ENCODE measurements at places on chromosomes 13 and 19.

DNA sequence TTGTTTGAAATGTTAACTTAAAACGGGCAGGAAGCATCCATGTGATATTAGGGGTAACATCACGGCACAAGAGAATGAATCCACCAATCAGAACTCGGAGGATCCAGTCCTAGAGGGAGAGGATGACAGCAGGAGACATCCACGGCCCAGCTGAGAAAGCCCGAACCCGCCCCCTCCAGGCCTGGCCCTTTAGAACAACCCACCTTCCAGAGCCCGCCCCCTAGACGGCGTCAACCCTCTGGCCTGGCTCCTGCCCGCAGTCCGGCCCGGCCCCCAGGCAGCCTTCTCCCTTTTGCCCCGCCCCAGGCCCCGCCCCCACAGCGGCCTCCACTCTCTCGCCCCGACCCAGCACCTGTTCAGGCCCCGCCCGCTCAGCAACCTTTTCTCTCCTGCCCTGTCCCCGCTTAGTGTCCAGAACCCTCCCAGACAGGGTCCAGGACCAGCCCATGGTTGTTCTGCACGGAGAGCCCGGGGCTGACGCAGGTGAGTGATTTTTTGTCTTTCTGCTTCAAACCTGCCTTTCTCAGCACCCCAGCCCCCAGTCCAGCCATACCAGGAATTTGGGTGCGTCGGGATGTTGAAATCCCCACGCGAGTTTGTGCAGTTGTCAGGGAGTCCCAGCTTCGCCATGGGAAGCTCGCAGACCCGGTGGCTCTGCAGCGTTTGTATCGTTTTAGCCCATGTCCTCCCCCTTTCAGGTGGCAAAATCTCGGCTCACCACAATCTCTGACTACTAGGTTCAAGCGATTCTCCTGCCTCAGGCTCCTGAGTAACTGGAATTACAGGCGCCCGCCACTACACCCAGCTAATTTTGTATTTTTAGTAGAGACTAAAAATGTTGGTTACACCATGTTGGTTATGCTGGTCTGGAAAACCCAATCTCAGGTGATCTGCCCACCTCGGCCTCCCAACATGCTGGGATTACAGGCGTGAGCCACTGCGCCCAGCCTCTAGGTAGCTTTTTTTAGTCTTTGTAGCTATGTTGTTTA is 16.1 kb downstream of the ZNF816 start:
- no peak for DNase-seq

DNA sequence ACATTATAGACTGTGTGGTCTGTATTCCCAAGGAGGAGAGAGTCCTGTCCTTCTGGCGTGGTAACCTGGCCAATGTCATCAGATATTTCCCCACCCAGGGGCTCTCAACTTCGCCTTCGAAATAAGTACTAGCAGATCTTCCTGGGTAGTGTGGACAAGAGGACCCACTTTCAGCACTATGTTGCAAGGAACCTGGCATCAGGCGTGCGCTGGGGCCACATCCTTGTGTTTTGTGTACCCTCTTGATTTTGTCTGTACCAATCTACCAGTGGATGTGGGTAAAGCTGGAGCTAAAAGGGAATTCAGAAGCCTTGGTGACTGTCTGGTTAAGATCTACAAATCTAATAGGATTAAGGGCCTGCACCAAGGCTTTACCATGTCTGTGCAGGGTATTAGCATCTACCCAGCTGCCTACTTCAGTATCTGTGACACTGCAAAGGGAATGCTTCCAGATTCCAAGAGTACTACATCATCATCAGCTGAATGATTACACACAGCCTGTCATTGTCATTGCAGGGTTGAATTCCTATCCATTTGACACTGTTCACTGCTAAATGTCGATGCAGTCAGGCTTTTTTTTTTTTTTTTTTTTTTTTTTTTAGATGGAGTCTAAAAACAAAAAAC is 148.0 kb downstream of the PRR20E start:
- no peak for DNase-seq

DNA sequence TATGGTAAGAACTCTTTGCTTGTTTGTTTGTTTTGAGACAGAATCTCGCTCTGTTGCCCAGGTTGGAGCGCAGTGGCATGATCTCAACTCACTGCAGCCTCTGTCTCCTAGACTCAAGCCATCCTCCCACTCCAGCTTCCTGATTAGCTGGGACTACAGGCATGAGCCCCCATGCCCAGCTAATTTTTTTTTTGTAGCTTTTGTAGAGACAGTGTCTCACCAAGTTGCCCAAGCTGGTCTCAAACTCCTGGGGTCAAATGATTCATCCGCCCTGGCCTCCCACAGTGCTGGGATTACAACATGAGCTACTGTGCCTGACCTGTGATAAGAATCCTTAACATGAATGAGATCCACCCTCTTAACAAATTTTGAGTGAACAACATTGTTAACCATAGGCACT is 183.9 kb upstream of the TSHZ3 start:
- DNase-seq, result no peak

GRCh38 chr19:23547816-23548430 is 139.1 kb downstream of the ZNF675 start:
- no peak for DNase-seq

- DNase-seq, result no peak
Observed at GRCh38 chr19:4429256-4429655, 26.8 kb downstream of the CHAF1A start.

GRCh38 chr13:111852725-111853518 is 214.0 kb upstream of the SOX1 start:
- DNase-seq, result no peak

DNA sequence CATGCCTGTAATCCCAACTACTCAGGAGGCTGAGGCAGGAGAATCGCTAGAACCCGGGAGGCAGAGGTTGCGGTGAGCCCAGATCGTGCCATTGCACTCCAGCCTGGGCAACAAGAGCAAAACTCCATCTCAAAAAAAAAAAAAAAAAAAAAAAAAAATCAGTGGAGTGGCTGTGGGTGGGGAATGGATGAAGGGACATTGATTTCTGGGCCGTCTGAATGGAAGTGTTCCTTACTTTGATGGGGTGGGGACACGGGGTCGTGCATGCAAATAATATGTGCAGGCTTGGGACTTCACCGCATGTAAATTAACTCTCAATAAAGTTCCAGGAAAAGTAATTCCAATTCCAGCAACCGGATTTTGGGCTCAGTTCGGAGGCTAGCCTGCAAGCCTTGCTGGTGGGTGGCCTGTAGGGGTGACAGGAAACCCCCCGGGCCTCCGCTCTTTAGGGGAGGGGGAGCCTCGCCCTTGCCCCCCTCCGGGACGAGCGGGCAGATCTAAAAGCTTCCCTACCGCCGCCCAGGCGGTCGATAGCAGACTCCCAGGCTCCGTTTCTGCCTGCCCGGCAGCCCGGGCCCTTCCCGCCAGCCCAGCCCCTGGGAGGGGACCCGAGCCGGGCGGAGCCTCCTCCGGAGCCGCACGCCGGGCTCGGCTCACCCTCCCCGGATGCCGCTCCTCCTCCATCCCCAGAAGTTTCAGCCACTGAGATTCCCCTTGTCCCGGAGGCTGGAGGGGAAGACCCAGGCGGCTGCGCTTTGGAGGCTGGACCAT is 48.0 kb upstream of the ADGRE5 start:
- DNase-seq, result no peak

GRCh38 chr13:80166352-80166751 is 174.6 kb downstream of the SPRY2 start:
- DNase-seq, result no peak

DNA sequence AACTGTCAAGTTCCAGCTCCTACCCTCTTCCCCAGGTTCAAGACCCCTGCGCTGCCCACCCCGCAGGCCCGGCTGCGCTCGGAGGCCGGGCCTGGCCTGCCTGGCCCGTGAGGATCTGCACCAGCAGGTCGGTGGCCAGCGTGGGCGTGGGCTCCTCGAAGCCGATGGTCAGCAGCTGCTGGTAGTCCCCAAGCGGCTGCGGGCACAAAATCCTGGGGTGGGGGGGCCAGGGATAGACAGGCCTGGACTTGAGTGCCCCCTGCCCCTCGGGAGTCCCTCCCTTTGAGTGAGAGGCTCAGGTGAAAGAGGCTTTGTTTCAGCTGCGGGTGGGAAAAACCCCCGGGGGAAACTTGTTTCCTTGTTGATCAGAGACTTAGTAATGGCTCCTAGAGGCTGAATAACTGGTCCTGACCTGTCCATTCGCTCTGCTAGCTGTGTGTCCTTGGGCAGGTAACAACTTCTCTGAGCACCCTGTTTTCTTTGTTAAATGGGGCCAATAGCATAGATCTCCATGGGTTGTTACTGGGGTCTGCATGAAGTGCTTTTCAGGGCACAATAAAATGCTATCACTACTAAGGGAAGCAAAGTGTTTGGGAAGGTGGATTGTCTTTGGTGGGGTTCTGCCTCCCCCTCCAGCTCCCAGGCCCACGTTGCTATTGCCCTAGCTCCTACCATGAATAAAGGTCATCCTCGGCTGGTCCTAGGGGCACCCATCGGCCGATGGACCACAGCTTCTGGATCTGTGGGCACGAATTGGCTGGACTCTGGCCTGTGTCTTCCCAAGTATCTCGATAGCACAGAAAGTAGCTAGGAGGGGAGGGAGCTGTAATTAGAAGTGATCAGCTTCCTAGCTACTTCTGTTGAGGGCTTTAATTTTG is 3.5 kb downstream of the C19orf67 start:
- DNase-seq, result no peak

DNA sequence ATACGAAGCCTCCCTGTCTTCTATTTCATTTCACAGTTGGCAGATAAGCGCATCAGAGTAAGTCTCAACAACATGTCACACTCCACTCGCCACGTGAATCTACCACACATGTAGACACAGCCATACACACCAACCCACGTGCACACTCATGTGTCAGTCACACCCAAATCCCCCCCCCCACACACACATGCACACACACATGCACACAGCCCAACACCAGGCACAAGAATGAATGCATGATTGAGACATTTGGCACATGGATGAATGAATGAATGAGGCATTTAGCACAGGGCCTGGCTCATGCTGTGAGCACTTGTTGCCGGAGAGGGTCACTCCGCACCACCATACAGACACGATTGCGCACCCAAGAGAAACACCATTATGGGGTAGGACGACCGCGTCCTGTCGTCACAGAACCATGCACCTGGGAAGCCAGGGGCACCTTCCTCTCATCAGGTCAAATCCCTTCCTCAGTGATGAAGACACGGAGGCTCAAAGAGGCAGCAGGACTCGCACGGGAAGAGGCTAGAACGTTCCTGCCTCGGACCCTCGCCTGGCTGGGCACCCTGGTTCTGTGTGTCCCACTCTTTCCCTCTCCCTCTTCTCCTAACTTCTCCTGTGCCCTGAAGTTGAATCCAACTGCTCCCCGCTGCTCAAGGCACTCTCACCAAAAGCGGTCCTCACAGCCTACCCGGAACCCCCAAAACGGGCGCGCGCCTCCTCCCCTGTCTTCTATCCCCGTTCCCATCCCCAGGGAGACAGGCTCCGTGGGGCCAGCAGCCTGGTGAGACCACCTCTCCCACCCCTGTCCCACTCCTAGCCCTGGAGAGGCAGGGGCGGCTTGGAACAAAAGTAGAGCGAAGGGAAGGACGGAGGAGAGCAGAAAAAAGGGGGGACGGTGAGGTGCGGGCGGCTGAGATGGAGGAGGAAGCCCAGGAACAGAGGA is 1.3 kb downstream of the MEIS3 start:
- no peak for DNase-seq

DNA sequence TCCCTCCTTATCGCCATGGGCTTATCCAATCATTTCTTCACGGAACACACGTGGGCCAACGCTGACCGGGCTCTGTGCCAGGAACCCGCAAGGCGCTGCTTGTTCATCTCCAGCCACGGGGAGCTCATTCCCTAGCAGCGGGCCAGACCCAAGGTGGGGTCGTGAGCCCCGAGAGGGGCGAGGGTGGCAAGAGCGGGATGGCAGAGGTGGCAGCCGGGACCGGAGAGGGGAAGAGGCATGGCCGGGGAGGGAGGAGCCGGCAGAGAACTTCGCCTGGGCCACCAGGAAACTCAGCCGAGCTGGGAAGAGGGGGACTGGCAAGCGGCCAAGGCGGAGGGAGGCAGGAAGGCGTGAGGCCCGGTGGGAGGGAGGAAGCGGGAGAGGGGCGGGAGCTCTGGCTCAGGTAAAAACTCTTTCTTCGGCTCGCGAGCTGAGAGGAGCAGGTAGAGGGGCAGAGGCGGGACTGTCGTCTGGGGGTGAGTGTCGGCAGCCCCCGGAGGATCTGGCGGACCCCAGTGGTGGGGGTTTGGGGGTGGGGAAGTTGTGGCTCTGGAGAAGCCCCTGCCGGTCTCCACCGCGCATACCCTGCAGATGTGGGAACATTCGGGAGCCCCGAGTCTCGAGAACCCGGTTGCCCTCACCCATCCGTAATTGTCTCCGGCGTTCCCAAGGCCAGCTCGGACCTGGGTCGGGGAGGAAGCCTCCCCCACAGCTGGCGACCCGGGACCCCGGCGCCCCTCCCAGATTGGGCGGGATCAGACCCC is at the start of gene B3GNT3:
Gene B3GNT3 (plus strand): TSS at position 408 of the 764 bp plus-strand sequence. CDS start 12,670 bp downstream, outside the sequence.
- no peak for DNase-seq

GRCh38 chr19:45468159-45468651 is 409 bp downstream of the FOSB start:
- no peak for DNase-seq

DNA sequence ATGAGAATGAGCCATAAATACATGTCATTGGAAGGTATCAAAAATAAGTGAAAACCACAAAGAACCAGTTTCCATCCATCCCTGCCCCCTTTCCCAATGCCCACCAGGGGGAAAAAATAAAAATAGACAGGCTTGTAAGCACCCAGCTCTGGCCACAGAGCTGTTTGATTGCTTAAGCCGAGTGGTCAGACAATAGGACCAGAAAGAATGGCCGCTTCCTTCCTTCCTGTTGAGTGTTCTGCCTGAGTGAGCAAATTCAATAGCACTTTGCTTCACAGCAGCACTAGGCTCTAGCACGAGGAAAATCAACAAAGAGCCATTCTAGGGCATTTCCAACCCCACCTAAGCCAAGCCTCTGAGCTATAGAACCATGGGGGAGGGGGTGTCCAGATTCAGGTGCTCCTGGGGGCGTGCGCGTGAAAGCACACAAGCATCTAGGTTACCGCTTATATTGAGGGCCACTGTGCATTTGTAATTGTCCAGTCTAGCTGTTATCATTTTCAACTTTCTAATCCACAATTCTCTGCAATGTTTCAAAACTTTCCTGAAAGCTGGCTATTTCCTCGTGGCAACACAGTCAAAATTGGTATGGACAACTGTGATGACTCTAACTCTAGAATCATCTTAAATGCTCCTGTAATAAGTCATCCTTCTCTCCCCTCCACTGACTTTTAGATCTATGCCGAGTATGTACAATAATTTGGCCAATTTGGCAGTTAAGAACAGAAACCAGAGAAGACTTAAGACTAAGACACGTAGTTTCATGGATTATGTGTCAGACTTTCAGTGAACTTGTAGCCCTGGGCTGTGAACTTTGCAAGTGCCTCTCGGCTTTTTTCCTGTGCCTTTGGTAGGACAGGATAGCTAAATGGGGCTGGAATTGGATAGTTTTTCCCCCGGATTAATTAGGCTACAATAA is 64.3 kb downstream of the SPRY2 start:
- DNase-seq, result no peak

DNA sequence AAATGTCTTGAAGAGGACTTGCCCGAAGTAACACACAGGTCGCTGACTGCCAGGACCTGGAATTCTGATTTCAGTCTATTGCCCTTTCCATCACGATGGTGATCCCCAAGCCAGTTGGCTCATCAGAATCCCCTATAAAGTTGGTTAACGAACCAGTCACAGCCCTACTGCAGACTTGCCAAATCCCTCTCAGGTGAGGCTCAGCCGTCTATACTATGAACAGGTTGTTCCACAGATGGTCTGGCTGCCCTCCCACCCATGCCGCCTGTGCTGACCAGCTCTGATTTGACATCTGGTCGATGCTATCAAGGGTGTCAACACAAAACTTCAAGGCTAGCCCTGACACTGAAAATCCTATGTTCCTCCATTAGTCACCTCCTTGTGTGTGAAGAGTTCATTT is 90.0 kb downstream of the RNASEH2B start:
- no peak for DNase-seq
